Pulmonary artery endothelial cell (primary cell): ENCODE measurements at places on chromosomes 3 and 15.

DNA sequence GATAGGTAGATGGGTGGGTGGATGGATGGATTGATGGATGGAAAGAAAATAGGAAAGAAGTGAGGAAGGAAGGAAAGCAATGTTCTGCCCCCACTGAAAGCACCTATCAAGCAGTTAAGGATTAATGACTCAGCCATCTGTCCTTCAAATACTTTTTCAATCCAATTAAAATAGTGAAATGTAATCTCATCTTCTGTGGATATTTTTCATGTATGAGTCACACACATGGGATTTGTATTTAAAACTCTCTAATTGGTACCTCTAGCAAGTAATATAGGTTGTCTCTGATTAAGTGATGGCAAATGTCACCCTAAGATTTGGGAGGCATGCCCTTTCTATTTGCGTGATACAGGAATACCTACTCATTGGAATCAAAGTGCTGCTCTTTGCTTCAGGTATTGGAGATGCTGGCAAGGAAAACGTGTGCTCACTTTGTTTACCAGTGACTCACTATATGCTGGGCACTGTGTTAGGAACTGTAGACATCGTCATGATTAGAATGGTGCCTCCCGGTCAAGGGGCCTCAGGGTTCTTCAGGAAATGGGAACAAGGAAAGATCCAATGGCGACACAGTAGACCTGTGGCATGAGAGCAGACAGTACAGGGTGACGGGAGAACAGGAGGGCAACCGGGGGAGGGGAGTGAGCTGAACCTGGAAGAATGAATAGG, 230.1 kb downstream of the CLSTN2 start:
- no peak for DNase-seq

DNA sequence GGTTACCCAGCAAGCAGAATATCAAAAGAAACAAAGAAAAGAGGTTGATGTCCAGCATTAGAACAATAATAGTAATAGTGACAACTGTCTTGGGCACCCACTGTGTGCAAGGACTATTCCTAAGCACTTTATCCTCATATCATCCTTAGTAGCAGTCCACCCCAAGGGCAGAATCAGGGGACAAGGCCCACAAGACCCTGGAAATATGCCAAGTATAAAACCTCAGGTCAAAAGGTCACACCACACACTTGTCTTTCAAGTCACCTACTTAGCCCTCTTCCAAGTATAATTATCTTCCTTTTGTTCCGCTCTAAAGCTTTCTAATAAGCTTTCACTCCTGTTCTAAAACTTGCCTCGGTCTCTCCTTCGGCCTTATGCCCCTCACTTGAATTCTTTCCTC, 124.0 kb upstream of the STT3B start:
- no peak for DNase-seq

GRCh38 chr3:102156426-102156825, 278.4 kb upstream of the ZPLD1 start:
- peak; percentile 91 for DNase-seq

DNA sequence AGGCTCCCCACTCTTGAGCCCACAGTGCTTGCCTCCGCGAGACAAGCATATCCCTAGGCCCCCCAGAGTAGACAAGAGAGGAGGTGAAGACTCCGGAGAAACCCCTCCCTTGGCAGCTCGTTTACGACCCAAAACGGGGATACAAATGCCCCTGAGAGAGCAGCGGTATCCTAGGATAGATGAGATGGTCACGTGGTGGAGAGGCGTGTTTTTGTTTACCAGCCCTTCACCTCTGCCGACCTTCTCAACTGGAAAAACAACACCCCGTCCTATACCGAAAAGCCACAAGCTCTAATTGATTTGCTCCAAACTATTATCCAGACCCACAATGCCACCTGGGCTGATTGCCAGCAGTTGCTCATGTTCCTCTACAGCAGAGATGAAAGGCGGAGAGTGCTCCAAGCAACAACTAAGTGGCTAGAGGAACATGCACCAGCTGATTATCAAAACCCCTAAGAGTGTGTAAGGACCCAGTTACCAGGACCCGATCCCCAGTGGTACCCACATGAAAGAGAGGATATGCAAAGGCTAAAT, 99.5 kb upstream of the OSBPL11 start:
- DNase-seq = no peak

- DNase-seq = no peak
Observed at GRCh38 chr3:183202004-183202722, 39.6 kb upstream of the LAMP3 start.

DNA sequence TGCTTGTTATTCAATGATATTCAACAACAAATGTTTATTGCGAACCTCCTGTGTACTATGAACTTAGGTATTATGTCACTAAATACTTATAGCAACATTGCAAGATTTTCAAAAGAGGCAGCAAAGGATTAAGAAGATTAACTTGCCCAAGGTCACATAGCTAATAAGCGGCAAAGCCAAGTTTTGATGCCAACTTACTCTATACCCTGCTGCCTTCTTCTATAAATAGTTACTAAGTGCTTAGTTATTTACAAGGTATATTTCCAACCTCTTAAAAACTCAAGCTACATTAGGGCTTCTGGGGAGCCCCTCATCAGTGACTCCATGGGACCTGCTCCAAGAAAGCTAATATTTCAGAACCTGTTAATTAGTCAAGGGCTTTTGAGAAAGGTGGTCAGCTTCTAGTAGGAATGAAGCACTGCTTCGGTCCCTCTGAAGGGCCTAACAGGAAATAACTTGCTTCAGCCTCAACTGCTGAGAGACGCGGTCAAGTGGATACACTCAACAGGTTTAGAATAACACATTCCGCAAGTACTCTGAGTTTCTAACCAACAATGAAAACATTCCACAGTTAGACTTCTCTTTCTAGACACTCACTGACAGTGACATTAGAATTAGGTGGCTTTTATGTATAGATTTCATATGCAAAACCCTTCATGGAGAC, 125.5 kb downstream of the DGKG start:
- DNase-seq = no peak

DNA sequence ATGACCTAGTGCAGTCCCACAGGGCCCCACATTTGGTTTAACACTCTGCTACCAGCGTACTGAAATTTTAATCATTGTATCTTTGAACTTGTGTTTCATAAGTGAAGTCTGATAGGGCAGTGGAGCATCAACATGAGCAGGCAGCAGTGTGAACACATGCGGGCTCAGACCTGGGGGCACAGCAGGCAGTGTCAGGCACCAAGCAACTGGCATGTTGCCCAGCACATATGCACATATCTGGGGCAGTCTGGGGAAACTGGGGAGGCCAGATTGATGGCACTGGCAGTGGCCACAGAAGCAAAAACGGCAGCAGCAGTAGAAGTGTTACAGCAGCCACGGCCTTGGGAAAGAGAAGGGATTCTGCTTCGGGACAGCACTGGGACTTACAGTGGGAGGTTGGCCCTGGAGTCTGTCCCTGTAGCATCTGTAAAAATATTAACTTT, 353.9 kb upstream of the KCNMB2 start:
- DNase-seq = no peak

DNA sequence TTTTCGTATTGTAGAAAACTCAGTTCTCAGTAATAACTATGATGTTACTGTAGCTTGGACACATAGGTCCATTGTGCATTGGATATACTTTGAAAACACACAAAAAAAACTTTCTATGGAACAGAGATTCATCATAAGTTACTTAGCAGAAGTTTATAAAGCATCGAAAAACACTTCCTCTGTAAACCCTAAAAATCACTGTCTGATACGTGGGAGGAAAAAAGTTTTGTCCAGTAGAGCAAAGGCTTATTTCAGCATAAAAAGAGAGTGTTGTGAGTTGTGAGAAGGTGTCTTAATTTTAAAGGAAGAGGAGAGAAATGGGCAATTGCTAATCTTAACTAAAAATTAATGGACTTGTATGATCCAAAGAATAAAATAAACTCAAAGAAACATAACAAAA, 64.8 kb downstream of the OSTN start:
- DNase-seq = no peak

DNA sequence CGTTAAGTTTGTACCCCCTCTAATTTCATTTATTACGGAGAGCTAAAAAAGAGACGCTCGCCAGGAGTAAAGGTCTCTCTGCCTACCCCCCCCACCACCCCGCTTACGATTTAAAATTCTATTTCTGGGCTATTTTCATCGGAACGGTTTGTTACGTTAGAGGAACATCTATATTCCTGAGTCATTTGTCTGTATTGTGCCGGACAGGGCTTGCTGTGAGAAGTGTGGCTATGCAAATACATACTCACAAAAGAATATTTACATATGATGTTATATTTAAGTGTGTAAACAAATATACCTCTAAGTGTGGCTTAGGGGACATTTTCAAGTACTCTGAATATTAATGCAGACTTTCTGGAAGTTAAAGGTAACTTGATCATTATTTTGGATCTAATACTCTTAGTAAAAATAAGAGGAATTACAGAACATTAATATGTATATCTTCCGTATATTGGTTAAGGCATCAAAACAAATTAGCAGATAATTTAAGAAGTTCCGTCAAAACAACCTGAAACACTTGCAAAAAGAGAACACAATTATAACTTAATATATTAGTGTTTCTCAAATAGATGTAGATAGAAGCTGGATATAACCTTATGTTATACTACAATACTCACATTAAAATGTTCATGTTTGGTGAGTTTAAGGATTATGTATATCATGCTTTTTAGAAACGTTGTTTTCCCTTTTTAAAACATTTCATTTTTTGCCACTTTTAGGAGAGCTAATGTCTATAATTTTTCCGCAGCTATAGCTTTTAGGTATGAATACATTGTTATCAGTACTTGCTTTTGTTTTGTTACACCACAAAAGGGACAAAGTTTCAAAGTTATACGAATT, 1.6 kb upstream of the SHOX2 start:
- no peak for DNase-seq

GRCh38 chr3:105608623-105609022, 241.9 kb downstream of the ALCAM start:
- no peak for DNase-seq

- DNase-seq = no peak
Observed at GRCh38 chr3:96538186-96538585, 276.2 kb upstream of the EPHA6 start.

DNA sequence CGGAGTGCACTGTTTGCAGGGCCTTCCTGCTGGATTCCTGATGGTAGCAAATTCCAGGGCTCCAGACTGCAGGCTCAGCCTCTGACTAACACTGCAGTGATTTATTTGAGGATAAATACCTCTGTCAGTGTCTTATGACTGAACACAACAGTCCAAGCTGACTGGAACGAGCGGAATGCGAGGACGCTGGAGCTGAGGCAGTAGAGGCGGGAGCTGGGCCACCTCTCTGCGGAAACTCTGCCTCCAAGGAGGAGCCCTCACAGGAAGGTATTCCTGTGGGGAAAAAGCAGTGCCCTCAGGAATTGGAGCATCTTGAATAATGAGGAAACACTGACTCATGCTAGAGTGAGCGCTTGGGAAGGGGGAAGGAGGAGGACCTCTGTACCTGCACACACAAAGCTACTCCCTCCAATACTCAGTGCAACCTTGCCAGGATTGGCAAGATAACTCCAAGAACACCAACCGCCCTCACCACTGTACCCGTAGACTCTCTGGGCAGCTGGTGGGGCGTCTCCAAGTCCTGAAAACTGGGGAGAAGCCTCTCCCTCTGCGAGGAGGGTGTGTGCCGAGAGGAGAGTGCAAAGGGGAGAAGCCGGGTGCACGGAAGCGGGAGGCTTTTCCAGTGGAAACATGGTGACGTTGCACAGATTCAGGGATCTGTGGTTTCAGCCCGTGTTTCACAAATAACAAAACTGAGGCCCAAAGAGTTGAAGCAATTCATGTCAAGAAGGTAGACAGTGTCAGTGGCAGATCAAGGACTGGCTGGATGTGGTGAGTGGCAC, 43.0 kb downstream of the VGLL4 start:
- peak; percentile 89 for DNase-seq

- DNase-seq = no peak
Observed at GRCh38 chr3:162525771-162526170, 1029.2 kb downstream of the OTOL1 start.

DNA sequence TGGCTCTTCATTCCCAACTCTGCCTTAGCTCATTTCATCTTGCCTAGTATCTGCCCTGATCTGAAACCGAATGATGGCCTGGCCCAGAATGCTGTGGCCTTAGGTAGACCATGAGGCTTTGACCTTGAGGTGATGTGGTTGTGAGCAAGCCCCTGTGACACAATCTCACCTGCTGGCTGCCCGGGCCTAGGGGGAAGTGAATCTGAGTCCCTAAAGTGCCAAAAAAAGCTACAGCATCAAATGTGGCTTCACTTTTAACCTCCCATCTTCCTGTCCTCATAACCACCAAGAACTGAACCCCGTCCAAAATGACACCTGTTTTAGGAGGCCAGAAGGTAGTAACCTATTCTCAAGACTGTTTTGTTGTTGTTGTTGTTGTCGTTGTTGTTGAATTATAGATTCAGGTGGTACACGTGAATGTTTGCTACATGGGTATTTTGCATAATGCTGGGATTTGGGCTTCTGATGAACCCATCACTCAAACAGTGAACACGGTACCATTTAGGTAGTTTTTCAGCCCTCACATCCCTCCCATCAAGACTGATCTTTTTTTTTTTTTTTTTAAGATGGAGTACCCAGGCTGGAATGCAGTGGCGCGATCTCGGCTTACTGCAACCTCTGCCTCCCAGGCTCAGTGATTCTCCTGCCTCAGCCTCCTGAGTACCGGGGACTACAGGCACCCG, 54.6 kb downstream of the MCCC1 start:
- no peak for DNase-seq

- no peak for DNase-seq
Observed at GRCh38 chr3:62870321-62870720, 4.9 kb downstream of the CADPS start.

- no peak for DNase-seq
Observed at GRCh38 chr3:25787689-25788088, 2.2 kb upstream of the OXSM start.

DNA sequence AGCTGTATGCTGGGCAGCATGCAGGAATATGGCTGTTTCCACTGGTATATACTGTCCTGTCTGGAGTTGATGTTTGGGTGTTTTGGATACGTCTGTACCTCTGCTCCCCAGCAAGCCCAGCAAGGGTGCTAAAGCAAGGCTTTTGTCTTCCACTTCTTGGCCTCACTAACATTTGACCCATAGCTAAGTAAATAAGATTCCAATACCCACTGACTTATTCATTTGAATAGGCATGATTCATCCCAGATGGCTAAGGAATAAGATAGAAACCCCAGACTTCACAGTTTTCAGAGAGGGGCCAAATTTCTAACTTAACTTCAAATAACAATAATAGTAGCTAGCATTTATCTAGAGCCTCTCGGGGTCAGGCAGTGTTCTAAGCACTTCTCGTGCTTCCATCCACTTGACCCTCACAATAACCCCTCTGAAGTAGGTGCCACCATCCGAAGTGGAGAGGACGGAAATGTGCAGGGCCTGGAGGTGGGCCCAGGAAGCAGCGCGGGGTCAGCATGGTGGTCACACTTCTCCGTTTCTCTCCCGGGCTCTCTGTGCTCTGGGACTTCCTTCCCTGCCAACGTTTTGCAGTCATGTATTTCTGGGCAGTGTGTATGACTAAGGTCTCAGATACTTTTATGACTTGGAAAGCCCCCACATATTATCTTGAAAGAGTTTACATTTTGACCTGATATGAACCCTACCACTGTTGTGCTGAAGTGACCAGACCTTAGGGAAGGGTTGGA, 39.3 kb downstream of the LRRK1 start:
- DNase-seq = no peak

- DNase-seq = no peak
Observed at GRCh38 chr3:42685363-42685881, at the start of gene KLHL40. Gene KLHL40, plus strand, starts transcription at chr3:42685537. Its CDS starts 82 bp downstream, at chr3:42685619.
